ENCODE measurements at places on chromosomes 6 and 20.
A peak's percentile ranks its signal among the peaks of the same experiment; 100 is the strongest.

DNA sequence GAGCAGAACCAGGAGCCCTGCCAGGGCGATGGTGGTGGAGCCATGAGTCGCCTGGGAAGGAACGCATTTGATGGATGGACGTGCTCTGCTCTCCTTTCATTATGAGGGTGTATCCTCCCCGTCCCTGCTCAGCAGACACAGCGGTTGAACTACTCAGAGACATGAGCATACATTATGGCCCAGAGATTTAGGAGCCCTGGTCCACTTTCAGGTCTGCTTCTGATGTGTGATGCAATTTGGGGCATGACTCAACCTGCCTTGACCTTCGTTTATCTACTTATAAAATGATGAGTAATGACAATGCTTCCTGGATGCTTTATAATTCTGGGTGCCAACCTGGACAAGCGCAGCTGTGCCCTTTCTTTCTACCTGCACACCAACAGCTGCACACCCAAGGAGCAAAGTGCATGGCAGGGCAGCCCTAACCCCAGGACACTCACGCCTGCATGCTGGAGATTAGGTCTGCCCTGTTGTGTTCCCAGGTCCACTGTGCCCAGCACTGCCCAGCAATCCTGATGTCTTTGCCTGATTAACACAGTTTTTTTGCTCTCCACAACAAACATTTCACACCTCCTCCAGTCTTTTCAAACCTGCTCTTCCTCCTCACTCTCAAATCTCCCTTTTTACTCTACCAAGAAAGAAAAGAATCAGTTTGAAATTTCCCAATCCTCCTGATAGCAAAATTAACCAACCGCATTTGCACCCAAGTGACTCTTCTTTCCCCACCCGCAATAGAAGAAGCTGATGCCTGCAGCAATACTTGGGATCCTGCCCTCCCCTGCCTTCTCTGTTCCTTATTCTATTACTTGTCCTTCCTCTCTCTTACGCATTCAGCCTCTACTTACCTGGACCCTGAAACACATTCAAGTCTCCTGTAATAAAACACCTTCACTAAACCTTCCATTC is 81.2 kb downstream of the EZR start:
- DNase-seq: peak; percentile 18

DNA sequence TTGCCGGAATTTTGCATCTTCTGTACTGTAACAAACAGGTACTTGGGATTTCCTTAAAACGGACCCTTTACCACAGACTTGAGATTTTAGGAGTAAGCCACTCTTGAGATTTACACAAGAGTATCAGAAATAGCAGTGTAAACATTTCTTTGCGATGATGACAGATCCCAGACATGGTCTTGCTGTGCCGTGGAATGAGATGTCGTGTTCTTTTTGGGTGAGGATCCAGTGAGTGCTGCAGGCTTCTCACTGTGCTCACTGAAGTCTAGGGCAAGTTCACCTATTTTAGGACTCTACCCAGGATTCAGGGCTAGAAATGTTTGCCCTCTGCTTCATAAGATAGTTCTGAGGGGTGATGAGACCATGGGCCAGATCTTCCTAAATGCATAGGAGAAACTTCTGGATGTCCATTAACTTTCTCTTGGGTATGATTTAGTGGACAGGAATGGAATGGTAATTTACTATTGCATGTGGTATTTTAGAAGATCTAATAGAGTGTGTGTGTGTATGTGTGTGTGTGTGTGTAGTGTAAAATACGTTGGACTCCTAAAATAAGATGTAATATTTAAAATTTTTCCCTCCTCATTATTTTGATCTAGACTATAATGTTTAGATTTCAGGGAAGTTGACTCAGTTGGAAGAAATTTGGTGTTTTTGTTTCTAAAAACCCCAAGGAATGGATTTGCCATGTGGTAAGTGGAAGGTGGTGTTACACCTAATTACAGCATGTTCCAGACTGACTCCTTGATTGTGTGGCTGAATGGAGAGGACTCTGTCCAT is 8.5 kb downstream of the LRRC1 start:
- no peak for DNase-seq

DNA sequence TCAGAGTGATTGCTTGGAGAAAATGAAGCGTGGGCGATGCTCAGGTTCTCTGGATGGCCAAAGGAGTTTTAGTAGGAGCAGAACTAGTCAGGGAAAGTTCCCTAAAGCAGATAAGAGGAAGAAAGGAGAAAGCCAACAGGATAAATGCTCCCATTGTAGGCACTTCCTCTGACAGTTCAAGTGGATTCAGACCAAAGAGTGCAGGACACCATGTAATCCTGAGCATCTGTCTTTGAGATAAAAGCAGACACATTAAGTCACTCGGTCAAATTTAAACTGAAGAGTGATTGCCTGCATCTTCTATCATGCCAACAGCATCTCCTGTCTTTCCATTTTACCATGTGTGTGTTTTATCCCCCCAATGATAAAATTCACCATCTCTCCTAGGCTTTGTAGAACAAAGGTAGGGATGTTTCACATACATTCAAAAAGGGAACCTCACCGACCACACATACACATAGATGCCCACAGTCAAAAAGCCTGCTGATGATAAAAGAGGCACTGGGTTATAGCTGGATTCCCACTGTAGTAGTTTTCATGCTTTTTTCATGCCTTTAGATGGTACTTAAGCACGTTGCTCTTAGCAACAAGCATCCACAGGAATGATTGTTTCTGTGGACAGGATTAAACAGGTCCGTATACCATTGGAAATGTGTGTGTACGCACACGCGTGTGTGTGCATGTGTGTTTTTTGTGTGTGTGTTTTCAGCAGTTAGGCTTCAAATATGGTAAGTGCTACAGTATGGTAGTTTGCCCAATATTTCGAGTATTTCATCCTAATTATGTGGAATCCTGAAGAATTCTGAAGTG is 7.0 kb downstream of the GRIK2 start:
- DNase-seq: no peak

DNA sequence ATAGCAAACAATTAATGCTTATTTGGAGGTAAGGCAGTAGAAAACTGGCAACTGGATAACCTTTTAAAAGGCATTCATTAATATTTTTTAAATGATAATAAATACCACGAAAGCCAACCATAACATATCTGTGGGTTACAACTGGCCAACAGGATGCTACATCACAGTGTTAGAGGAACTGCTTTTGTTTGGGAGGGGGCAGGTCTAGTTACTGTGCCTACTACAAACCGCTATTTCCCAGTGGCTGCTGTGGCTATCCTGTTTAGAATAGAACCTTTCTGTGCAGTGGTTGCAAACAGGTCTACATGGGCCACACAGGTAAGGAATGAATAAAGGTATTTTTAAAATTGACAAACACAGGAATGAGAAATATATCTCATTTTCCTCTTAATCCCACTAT is 976 bp downstream of the PIGT start:
- DNase-seq: no peak

DNA sequence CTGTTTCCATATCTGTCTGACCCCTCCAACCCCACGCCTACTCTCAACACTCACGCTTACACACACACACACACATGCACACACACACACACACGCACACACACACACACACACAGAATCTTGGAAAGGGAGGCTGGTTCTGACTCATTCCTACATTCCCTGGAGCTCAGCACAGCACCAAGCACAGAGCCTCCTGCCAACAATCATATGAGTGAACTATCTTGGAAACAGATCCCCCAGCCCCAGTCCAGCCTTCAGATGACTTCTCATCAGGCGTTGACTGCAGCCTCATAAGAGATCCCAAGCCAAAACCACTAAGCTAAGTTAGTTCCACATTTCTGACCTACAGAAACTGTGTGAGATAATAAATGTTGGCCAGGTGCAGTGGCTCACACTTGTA is 14.1 kb upstream of the HCK start:
- DNase-seq: peak; percentile 24

GRCh38 chr20:51382986-51383821 is 159.3 kb downstream of the NFATC2 start:
- DNase-seq: no peak

- no peak for DNase-seq
Observed at GRCh38 chr20:14816471-14816870, 479.1 kb upstream of the FLRT3 start.

- no peak for DNase-seq
Observed at GRCh38 chr6:158366363-158366762, 54.1 kb downstream of the TULP4 start.

DNA sequence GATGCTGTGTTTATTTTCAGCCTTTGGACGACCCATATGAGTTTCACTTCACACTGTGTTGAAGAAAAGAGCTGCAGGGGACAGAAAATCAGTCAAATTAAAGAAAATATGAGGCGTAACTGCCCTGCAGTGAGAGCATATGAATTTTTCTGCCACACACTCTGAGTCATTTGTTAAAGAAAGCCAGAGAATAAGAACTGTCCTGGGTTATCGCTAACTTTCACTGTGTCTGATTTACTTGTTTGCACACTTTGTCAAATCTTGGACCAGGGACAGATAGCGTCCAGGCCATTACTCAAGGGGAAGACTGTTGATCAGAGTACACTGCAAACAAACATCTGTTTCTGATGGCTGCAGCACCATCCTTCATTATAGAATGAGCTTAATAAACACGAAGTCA is 126.8 kb upstream of the AGPAT4 start:
- no peak for DNase-seq

DNA sequence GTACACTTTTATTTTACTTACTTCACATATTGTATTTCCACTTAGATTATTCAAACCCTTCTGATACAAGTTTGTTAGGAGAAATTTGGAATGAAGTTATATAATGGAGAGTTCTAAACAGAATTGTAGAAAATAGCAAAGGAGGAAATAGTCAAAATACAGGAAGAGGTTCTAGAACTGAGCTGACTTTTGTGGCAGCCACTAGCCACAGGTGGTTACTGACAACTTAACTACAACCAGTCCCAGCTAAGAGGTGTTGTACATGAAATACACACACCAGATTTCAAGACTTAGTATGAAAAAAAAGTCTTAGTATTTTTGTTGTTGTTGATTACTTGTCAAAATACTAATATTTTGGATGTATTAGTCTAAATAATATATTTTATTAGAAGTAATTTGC is 727.4 kb upstream of the CITED2 start:
- DNase-seq: no peak

Measured in skeletal muscle cell (primary cell).